ENCODE measurements at places on chromosomes 1 and 21. TPM values are rescaled to one million over a fixed set of nuclear protein-coding genes. Genes with fewer than 3 reads are reported as not detected.

- DNase-seq: no peak
Measured at GRCh38 chr1:23634840-23635651, 56.6 kb upstream of the RPL11 start.

DNA sequence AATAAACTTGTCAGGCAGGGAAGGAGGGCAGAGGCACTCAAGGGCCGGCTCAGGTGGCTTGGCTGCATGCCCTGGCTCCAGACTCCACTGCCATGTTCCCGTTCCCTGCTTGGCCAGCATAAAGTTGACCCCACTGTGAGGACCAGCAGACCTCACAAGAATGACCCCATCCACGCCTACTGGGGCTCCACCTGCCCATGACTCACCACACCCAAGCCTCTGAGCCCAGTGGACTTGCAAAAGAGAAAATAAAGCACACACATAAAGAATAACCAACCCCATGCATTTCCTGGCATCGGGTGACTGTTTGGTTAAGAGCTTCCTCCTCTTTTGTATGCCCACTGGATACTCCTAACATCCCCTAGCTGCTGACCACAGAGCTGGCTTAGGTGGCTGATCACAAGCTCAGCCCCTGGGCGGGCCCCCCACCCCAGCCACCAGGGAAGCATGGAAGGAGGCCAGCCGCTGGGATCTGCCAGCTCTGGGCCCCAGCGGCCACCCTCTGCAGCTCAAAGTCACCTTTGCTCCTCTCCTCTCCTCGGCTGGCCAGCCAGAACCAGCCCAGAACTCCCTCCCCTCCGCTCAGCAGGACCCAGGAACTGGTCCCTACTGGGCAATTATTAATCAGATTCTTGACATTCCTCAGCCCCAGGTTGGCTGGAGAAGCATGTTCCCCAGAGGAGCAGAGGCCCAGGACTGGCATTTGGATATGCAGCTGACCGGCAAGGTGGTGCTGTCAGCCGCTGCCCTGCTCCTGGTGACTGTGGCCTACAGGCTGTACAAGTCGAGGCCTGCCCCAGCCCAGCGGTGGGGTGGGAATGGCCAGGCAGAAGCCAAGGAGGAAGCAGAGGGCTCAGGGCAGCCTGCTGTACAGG lies at the start of gene KLHDC7A:
KLHDC7A (plus strand) TSS at position 616 of the 875 bp plus-strand sequence; CDS start at position 668, 52 bp downstream.
- no peak for DNase-seq

DNA sequence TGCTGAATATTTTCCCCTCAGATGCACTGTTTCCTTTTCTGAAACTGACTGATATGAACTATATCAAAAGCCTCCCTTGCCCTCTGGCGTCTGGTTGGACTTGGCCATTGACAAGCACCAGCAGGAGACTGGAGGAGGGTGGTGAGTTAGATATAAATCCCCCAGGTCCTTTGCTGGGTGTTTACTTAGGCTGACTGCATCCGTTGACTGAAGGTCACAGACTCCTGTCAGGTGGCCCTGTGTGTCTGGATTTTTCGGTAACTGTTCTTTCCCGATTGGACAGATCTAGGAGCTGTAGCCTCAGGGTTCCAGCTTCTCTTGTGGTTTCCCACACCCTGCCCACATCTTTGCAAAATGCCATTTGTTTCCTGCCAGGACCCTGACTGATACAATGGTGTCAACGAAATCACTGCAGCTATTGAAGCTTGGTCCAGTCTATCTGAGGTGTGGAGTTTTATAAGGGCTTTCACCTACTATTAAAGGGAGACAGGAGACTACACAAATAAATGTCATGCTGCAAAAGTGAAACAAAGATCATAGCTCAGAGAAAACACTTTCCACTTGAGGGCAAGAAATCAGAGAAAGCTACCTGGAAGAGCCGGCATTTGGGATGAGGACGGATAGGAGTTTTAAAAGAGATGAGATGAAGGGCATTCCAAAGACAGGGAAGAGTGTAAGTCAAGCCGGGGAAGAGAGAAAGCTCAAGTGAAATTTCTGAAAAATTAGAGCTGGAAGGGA lies 1.5 kb upstream of the MAGI3 start:
- DNase-seq: no peak

DNA sequence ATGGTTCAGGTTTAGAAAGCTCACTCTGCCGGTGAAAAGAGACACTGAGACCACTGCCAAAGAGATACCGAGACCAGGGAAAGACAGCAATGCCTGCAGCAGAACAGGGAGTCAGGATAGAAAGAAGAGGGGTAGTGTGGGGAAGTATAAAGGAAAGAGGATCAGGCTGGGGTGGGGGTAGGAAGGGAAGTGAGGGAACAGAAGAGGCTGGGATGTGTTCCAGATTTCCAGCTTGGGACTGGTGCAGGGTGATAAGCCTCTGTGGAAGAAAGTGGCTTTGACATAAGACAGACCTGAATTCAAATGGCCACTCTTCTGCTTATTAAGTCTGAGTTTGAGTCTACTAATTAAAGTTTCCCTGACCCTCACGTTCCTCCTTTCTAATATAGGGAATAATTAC lies 105.9 kb downstream of the PIK3R3 start:
- no peak for DNase-seq

DNA sequence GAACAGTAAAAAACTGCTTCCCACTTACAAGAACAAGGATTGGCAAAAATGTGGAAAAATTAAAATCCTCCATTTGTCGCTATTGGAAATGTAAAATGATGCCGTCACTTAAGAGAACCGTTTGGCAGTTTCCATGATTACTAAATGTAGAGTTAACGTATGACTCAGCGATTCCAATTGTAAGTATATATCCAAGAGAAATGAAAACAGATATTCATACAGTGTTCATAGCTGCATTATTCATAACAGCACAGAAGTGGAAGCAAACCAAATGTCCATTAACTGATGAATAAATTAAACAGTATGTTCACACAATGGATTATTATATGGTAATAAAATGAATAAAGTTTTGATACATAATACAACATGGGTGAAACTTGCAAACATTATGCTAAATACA lies 971.0 kb downstream of the AMY1C start:
- no peak for DNase-seq

GRCh38 chr1:54973205-54973921 lies 7.1 kb upstream of the TMEM61 start:
- DNase-seq: peak; percentile 84

DNA sequence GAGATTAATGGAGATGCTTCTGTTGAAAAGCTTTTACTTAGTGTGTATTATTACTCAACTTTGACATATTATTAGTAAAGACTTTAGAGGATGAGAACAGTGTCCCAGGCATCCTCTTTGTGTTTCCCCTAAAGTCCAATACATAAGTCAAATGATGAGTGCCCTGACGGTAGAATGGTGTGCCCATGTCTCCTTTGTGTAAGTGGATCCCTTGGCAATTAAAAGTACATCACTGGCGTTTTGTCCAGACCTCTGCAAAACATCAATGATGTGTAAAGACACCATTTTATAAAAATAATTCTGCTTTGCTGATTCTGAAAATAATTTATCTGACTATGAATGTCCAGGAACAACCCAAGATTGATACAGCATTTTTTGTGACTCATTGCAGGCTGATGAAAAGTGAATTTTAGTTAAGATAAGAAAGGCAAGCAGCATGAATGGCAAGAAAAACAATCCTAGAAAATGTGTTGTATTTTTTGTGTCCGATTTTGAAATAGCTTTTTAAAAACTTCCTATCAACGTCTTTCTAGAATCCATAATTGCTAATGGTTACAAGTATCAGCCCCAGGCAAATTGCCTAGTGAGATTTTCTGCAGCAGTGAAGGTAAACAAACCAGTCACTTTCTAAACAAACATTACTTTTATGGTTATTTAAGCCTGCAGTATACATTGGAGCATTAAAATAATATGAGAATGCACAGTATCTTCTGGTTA lies 251.5 kb downstream of the PTPRC start:
- no peak for DNase-seq

DNA sequence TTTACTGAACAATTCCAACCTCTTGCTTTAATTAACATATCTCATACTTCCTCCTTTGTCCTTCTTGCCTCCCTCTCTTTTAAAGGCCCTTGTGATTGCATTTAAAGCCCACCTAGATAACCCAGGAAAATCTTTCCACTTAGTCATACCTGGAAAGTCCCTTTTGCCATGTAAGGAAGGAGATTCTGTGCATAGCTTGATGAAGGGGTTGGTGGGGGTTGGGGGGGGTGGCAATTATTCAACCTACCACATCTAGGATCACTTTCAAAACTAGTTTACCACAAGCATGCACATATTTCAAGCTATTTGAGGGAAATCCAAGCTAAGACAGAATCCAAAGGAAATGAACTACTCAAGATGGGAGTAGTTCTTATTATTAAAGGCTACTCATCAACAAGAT lies 249.1 kb upstream of the PTBP2 start:
- no peak for DNase-seq

- no peak for DNase-seq
Measured at GRCh38 chr1:54553602-54554313, 5.7 kb downstream of the ACOT11 start.

- DNase-seq: no peak
Measured at GRCh38 chr1:94160811-94161210, 39.9 kb upstream of the ABCA4 start.

GRCh38 chr21:34846601-34847112 lies 177.9 kb downstream of the CLIC6 start:
- no peak for DNase-seq

DNA sequence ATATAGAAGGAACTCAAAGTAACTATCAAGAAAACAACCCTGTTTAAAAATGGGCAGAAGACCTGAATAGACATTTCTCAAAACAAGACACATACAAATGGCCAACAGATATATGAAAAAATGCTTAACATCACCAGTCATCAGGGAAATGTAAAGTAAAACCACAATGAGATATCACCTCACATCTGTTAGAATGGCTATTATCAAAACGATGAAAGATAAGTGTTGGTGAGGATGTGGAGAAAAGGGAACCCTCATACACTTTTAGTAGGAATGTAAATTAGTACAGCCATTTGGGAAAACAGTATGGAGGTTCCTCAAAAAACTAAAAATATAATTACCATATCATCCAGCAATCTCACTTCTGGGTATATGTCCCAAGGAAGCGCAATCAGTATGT lies 3.0 kb downstream of the CTSS start:
- DNase-seq: no peak

DNA sequence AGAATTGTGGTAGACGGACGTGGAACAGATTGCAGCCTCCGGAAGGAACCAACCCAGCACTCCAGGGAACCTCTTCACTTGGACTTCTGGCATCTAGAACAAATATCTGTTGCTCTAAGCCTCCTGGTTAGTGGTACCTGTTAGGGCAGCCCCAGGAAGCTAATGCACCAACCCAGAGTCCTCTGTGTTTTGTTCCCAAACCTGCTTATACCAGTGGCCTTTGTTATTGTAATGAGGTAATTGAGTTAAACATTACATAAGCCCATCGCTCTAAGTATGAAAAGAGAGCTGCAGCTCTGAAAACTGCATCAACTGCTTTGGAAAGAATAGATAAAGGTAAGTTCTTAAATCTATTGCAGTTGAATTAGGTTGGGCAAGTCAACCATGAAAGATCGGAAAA lies 516.7 kb downstream of the NPHP4 start:
- DNase-seq: no peak

DNA sequence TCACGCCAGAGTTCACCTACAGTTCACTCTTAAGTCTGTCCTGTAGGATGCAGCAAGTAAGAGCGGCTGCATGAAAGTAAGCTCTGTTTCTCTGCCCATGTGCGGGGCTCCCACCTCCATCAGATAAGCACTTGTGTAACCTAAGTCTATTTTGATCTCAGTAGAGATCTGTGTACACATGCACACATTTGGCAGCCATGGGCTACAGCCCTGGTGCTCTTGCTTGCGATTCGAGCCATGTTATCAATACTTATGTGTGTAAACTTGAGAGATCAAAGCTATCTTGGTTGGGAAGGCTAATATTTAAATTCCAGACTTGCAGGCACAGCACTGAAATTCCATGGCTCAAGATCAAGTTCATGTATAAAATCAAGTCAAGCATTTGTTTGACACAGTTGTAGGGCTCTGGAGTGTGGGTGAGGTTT lies 244.7 kb upstream of the FGGY start:
- no peak for DNase-seq

GRCh38 chr21:31220575-31220974 lies 123.5 kb downstream of the TIAM1 start:
- DNase-seq: no peak

DNA sequence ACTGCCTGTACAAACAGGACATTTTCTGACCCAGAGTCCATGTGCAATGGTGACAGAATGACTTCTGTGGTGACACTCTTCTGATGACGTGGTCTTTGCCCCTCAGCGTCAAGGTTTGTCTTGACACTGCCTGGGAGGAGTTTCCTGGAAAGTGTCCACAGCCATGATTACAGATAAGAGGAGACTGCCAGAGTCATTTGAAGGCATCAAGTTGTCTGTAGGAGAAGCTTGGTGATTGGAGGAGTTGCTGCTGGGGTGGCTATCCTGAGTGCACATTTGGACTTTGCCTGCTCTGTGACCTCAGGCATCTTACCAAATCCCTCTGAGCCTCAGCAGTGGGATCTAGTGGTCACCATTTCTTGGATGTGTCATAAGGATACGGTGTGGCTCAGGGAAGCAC lies 17.7 kb downstream of the TCHHL1 start:
- DNase-seq: no peak

DNA sequence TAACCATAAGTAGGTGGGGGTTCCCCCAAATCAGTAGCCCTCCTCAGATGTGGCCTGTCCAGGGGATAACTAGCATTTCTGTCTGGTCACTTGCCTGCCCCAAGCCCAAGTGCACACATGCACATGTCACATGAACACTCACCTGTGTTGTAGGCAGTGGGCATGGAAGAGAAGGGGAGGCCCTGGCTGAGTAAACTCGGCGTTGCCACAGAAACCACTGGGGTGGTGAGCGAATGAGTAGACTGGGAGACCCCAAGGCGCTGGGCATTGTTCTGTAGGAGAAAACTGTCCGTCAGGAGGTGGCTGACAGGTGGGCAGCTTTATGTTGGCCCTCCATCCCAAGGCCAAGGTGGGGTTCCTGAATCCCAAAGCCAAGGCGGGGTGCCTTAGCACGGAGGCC lies 25.6 kb downstream of the MEF2D start:
- DNase-seq: no peak

- DNase-seq: no peak
Measured at GRCh38 chr1:206112600-206113301, 4.4 kb downstream of the AVPR1B start.

GRCh38 chr1:216641669-216642460 lies 81.4 kb downstream of the ESRRG start:
- DNase-seq: no peak

Gene PEF1
- total RNA-seq: 340 TPM

Gene ZBTB7B
- total RNA-seq: 83.1 TPM

Gene SPRR1A
- total RNA-seq: not detected

Gene SH2D5
- total RNA-seq: not detected

Gene LCE1E
- total RNA-seq: not detected

Gene TNNI3K
- total RNA-seq: 3.9 TPM

Gene CA6
- not detected for total RNA-seq

Gene FCAMR
- total RNA-seq: not detected

Gene PADI2
- 0.21 TPM for total RNA-seq
